NCI-H187 treated with DMSO at 0.1 percent for 48 hours (cell line): ENCODE measurements at places on chromosomes 11 and 22.

- no peak for DNase-seq
Observed at GRCh38 chr11:77175869-77176539, 48.0 kb downstream of the MYO7A start.

GRCh38 chr11:84855508-84856245, 771.5 kb downstream of the DLG2 start:
- DNase-seq, result no peak

GRCh38 chr22:30021881-30022619, 58.2 kb upstream of the HORMAD2 start:
- DNase-seq, result no peak

DNA sequence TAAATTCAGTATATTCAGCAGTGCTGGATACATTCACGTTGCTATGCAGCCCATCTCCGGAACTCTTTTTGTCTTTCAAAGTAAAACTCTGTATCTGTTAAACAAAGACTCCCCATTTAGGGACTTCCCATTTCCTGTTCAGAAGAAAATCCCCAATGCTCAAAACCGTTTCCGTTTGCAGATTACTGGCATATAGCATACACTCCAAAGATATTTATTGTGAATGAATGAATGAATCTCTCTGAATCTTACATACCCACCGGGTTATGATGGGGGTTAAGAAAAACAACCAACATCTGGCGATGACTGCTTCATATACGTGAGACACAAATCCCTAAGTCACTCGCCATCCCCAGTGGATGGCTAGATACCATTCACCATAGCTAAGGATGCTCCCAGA, 1.6 kb downstream of the THY1 start:
- no peak for DNase-seq

DNA sequence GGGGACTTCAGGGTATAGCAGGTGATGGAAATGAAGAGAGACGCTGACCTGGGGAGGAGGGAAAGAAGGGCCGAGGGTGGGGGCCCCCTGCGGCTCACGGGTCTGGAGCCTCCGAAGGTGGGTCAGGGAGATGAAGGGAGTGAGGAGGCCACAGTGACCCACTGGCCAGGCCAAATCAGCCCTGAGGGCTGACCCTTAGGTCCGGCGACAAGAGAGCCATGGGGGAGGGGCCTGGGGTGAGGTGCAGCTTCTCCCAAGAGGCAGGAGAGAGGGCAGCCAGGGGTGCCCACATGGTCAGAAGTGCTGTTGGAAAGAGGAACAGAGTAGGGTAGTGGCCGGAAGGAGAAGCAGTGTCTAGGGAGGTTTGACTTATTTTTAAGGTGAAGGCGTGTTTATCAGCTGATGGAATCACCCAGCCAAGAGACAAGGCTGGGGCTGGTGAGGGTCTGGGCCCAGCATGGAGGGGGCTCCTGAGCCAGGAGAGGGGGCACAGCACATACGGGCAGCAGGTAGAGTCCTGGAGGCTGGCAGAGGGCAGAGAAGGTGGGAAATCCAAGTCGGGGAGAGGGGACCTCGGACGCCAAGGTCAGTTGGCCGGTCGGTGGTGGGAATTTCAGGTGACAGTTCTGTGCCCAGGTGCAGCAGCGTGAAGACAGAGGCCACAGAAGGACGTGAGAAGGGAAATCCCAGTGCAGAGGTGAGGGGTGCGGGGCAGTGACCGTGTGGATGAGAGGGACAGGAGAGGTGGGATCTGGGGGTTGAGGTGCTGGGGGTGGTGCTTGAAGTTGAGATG, 49.0 kb downstream of the LINC01488 start:
- DNase-seq, result no peak

- DNase-seq, result no peak
Observed at GRCh38 chr22:26463688-26464087, 19.9 kb downstream of the HPS4 start.

DNA sequence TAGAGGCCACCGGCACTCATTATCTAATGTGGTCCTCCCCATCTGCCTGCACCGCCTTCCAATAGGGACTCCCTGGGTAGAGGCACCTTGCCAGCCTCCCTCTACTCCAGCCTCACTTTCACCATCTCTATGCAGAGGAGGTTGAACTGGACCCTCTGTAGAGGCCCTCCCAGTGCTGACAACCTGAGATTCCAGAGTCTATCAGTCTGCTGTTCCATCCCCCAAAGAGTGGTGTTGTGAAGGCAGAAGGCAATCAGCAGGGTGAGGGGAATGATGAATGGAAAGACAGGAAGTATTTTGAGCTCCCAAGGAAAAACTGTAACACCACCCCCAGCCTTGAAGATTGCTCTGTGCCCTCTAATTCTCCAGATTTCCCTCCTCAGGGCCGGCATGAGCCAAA, 77.9 kb downstream of the THAP12 start:
- DNase-seq, result no peak
